ENCODE measurements at places on chromosomes 1 and 21.
A peak's percentile ranks its signal among the peaks of the same experiment; 100 is the strongest.

- DNase-seq = no peak
These were observed 42.6 kb upstream of the GPR153 start for GRCh38 chr1:6303397-6304012.

DNA sequence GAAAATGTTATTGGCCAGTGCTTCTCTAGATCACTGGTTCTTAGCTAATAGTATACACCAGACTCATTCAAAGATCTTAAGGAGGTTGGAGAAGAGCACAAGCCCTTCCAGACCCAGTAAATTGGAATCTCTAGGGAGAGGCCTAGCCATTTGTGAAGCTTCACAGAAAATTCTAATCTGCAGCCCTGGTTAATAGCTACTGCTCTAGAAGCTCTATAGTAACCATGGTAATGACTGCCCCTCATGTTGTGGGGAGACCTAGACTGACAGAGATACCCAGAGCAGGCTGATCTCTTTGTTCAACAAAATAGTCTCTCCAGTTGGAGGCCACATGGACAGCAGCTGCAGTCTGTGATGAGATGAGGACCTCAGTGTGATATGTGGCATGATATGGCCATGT, 31.7 kb downstream of the ARID1A start:
- DNase-seq = no peak

- no peak for DNase-seq
These were observed 119.8 kb upstream of the ZBTB40 start for GRCh38 chr1:22331618-22332423.

GRCh38 chr1:93631626-93632365, 49.8 kb downstream of the BCAR3 start:
- DNase-seq = peak; percentile 44

GRCh38 chr1:107963601-107964335, 1.2 kb downstream of the VAV3 start:
- DNase-seq = no peak

- peak; percentile 99 for DNase-seq
These were observed 48.5 kb downstream of the OPRD1 start for GRCh38 chr1:28860332-28861073.

- DNase-seq = no peak
These were observed at the start of gene RSPO1 for GRCh38 chr1:37634244-37634991. Gene RSPO1, minus strand, starts transcription at chr1:37634892. Its CDS starts 5,231 bp downstream, at chr1:37629661.

GRCh38 chr1:209384710-209385550, 198.6 kb upstream of the CAMK1G start:
- DNase-seq = no peak

- DNase-seq = no peak
These were observed 179.0 kb downstream of the SLC35F3 start for GRCh38 chr1:234083460-234083859.

GRCh38 chr1:223621312-223621734, 44.2 kb downstream of the CAPN8 start:
- no peak for DNase-seq

GRCh38 chr1:47761974-47762373, 235.2 kb downstream of the TRABD2B start:
- no peak for DNase-seq

- DNase-seq = no peak
These were observed 138.8 kb downstream of the ROR1 start for GRCh38 chr1:63912643-63913042.

DNA sequence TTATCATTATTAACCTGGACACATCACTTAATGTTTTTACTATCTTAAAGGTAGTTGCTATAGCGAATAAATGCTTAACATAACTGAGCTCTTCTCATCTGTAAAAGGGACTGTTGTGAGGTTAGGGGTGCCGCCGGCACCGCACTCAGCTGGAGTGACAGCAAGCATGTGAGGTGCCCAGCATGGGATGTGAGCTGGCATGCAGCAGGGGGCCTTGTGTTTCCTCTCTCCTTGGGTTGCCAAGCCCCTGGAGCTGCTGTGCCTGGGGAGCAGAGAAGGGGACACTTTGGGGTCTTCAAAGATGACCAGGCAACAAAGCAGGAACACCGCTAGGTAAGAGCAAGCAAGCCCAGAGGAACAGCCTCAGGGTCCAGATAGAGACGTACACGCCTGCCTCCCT, 2.1 kb upstream of the ZC3H12A start:
- no peak for DNase-seq

GRCh38 chr1:226990133-226990716, 50.1 kb downstream of the COQ8A start:
- no peak for DNase-seq

DNA sequence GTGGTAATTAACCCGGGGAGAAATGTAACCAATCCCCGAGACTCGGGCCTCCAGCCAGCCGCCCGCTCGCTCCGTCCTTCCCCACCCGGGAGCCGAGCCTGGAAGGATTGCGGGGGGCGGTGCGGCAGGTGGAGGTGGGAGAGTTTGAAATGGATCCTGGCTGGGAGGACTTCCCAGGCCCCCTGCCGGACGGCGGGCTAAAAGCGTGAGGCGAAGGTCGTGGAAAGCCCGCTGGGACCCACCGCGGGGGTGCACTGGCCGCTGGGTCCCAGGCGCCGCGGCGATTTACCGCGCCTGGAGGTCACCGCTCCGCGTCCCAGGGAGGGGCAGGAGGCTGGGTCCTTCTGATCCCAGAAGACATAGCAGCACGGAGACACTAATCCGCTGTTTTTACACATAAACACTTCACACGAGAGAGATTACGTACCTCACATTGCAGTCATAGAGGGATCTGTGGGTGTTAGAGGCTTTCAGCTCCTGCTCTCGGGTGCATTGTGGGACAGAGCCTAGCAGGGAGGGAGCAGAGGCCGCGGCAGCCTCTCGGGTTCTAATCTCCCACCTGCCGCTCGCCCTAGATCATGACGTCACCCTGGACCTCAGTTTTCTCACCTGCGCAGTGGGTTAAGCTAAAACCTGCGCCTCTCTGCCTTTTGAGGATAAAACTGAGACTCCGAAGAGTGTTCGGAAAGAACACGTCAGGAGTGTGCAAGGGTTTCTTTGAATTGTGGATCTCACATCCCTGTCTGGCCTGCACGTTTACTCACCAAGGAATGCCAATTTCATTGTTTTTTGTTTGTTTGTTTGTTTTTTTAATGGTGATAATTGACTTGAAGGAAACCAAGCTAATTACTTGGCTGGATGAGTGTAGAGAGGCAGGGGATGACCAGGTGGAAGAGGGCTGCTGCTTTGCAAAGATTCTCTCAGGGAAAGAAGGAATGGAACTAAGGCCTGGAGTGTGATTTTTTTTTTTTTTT, 17.1 kb upstream of the TMEM9 start:
- no peak for DNase-seq

- DNase-seq = peak; percentile 45
These were observed 99.7 kb downstream of the NMNAT2 start for GRCh38 chr1:183318433-183318832.

DNA sequence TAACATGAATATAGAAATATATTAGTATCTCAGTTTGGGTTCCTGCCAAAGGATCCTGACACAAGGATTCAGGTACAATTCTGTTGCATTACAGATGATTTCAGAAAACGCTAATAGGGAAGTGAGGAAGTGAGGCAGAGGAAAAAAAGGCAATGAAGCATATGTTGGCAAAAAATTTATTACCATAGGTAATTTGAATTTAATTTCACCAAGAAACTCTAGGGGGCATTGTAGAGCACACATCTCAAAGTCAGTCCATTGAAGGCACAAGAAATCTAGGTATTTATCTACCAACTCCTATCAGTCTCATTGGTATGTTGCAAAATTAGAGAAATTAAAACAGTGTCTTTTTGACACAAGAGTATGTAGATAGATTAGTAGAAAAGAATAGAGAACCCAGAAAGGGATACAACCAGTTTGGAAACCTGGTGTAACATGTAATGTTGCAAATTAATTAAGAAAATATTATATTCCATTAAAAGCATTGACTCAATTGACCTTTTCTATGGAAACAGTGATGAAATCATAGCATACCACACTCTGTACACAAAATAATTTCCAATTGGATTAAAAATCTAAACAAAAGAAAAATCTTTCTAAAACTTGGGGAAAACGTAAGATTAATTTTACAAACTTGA, 104.9 kb upstream of the SNX7 start:
- DNase-seq = peak; percentile 51

DNA sequence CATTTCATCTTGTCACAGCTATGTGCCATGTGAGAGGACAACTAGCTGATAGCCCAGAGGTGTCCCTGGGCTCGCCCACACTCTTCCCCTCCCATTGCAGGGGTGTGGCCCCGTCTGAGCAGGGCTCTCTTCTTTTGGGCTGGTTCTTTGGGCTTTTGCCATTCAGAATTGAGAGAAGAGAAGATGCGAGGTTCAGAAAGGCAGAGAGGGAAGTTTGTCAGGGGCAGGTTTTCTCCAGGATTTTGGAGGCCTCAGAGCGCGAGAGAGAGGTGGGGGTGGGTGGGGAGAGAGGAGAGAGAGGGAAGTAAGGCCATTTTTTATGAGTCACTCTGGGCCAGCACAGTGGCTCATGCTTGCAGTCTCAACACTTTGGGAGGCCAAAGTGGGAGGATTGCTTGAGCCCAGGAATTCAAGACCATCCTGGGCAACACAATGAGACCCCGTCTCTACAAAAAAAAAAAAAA, 5.2 kb downstream of the IFI6 start:
- DNase-seq = no peak

- DNase-seq = peak; percentile 93
These were observed at the start of gene DNAJC8 for GRCh38 chr1:28232558-28233263. Gene DNAJC8, minus strand, starts transcription at chr1:28233029. Its CDS starts 31 bp downstream, at chr1:28232998.

DNA sequence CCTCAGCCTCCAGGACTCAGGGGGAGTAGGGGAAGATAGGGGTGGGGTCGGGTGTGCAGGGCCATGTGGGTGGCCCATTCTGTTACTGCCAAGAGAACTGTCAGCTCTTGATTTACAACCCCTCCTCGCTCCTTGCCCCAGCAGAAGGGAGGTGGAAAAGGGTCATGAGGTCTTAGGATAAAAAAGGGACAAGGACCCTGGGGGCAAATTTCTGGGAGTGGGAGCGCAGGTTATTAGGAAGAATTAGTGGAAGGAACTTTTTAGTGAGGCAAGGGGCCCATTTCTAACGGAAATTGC, 812 bp downstream of the FAM110D start:
- DNase-seq = no peak

DNA sequence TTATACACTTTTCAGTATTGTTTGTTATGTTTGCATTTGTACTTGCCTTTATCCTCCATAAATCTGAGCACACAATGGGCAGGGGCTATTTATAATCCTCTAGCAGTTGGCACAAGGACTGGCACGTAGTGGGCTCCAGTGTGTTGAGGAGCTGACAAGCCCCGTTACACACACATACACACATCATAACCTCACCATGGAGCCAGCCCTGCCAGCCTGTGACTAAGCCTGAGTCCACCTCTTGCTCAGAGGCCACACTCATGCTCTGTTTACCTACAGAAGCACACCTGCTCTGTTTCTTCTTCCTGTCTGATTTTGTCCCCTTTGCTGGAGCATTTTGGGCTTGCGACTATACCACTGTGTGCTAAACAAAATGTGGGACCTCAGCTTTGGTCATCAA, 64.5 kb upstream of the SPATA6 start:
- no peak for DNase-seq

DNA sequence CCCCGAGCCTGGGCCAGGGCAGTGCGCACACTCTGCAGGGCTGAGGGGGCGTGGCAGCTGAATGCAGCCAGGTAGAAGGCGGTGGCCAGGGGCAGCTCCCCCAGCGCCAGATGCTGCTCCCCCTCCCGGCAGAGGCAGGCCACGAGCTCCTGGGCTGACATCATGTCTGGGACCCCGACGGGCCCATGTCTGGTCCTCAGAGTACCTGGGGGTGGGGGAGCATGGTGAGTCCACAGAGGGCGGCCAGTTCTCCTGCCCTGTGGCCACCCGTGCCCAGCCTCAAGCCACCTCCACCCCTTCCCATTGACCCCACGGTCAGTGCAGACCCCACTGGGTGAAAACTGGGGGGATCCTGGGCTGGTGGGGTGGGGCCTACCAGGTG, 838 bp downstream of the TTC34 start:
- DNase-seq = no peak

DNA sequence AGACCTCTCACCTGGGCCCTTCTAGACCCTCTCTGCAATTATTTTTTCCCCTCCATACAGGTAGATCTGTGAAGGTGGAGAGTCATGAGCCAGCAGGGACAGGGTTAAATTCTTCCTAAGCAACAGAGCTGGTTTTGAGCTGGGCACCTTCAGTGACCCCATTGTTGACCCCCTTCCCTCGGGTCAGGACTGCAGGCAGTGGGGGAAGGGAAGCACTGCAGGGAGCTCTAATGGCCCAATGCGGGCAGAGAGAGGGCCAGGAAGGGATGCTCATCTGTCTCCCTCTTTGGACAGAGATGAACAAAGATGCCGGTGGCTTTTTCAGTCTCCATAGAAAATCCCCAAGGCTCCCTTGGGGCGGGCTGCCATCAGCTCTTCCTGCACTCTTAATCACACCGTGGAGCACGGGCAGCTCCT, 21.4 kb downstream of the SOX13 start:
- no peak for DNase-seq

GRCh38 chr1:4375812-4376211, 278.6 kb upstream of the AJAP1 start:
- no peak for DNase-seq

- no peak for DNase-seq
These were observed 20.5 kb downstream of the ZBTB21 start for GRCh38 chr21:41989698-41990097.

DNA sequence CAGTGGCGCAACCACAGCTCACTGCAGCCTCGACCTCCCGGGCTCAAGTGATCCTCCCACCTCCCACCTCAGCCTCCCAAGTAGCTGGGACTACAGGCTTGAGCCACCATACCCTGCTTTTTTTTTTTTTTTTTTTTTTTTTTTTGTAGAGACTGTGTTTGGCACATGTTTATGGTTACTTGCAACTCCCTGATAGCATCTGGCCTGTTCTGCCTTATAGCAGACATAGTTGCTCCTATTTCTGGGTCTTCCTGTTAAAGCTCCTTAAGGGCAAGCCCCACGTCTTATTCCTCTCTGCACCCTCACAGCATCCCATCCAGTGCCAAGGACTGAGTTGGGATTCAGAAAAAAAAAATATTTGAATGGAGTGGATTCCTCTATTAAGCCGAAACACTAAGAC, 17.1 kb upstream of the CNR2 start:
- DNase-seq = no peak

DNA sequence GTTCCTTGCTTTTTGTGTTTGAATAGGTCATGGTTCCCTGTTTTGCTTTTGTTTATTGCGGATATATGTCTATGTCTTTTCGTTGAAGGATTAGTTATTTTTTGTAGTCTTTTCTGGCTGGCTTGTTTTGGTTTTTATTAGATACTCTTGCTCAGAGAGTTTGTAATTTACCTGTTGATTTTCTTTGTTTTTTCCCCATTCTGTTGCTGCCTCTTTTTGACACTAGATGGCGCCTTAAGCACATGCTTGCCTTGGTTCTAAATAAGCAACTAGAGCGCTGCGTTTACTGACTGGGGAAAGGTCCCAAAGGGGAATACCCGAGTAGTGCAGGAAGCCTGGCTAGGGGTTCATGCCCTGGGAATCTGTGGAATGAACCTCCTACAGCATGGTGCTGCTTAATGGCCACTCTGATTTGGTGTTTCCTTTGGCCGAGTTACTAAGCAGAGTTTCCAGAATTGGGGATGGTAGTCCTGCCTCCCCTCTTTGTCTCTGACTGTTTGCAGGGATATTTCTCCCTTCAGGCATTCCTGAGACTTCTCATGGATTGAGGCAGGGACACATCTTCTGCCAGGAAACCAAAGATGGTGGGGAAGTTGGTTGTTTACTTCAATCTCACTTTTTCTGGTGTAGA, 143.2 kb downstream of the PTPRU start:
- peak; percentile 46 for DNase-seq
